ENCODE measurements at places on chromosomes 12 and 14.

DNA sequence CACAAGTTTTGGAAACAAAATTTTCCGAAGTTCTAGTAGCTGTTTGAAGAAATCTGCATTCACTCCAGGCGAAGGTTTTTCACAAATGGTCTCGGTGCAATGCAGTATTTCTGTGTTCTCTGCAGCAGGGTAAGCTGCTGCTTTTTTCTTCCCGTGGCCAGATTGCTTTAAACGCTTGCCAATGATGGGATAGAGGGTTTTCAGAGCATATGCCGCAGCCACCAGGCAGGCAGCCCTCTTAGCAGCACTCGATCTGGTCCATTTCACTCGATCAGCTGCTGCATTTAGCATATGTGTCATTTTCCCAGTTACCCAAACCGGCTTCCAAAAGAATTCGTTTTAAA is 315 bp downstream of the ABCD2 start:
- DNase-seq, result no peak

DNA sequence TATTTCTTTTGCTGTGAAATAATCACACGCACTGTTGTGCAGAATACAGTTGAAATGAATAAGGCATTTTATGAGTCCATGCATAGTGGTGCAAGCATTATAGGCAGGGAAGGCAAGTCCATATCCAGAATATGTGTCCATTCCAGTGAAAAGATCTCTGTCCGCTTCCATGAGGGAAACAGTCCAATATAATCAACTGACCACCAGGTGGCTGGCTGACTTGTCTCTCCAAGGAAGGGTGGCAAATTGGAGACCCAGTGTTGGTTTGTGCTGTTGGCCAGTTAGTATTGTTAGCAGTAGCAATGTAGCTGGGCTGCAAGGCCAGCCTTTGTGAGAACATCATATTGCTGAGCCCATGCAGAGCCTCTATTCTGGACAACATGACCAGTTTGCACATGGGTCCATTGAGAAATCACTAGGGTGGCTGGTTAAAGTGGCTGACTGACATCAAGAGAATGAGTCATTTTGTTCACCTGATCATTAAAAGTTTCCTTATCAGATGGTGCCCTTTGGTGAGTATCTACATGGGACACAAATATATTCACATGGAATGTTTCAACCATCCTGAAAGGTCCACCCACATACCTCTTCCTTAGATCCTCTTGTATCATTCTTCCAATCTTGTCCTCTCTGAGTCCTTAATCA is 17.3 kb upstream of the YAF2 start:
- DNase-seq, result no peak

GRCh38 chr14:61562321-61563161 is 132.8 kb upstream of the HIF1A start:
- no peak for DNase-seq

DNA sequence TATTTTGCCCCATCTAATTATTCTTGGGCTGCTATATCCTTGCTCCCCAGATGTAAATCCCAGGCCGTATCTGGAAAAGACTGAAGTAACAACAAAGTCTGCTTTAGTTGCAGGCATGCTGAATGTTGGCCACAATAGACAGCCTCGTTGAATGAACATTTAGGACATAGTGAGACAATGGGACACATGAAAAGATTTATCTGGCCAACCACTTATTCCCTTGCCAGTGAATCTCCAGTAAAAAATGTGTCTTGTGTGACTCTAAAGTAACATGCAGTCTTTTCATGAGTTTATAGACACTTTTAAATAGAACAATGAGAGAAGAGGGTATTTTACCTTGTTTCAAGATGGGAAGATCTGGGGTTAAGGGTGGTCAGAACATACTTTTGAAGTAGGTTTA is 60.2 kb upstream of the STXBP6 start:
- DNase-seq, result no peak

- no peak for DNase-seq
Observed at GRCh38 chr14:38042322-38042721, 165.4 kb upstream of the SSTR1 start.

DNA sequence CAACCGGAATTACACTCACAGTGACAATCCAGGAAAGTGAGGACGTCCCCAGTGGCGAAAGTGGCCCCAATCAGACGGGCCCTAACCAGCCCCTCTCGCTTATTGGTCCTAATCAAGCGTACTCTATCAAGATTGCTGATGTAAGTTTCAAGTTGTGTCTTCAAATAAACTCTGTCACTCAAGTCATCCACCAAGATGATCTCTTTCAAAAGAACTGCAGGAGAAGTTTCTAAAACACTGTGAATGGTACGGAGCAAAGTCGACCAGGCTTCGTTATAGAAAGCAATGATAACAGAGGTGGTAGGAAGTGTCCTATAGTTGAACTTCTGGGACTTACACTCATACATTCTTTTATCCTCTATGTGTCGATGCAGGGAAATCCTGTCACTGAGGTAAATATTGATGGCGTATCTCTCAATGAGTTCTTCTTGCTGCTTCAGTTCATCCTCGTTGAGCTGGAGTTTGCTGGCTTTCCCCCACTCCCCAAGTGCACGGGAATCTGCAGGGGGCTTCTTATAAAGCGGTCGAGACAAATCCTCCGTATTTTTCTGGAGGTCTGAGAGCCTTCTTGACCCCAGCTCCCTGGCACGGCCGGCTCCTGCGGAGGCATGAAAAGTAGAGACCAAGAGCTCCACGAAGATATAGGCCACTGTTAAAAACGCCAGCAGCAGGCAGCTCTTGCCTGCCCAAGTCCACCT is 604 bp downstream of the GALNT4 start:
- DNase-seq, result no peak

DNA sequence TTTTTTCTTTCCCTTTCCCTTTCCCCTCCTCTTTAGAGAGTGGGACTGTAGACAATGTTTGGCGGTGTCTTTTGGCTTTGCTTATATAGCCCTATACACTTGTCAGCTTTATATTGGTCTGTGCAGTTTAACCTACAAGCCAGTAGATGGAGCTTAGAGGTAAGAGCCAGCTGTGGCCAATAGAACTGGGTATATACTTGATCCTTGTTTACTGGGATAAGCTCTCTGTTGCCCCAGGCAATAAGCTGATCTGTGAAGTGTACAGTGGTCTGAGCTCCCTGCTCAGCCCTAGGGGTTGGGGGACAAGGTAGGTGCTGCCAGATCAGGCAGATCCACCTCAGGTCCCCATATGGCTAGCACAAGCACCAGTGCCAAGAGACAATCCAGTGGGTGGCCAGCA is 434.1 kb downstream of the NOVA1 start:
- DNase-seq, result no peak

- DNase-seq, result no peak
Observed at GRCh38 chr12:43578782-43579181, 26.8 kb upstream of the ADAMTS20 start.

DNA sequence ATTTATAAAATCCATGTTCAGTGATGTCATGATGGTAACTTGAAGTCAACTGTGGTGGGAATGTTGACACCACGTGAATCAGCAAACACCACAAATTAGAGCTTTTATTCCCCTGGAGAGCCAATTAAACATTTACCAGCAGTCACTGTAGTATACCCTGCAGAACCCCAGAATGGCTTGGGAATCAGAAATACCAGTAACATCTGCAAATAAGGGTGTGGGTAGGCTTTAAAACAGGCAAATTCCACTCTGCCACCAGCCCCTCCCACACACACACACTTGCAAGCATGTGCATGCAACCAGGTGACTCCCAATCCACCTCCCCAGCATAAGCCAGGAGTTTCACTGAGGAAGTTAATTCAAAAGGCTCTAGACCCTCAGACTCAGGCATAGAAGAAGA is 63.6 kb upstream of the TMEM263 start:
- DNase-seq, result no peak

DNA sequence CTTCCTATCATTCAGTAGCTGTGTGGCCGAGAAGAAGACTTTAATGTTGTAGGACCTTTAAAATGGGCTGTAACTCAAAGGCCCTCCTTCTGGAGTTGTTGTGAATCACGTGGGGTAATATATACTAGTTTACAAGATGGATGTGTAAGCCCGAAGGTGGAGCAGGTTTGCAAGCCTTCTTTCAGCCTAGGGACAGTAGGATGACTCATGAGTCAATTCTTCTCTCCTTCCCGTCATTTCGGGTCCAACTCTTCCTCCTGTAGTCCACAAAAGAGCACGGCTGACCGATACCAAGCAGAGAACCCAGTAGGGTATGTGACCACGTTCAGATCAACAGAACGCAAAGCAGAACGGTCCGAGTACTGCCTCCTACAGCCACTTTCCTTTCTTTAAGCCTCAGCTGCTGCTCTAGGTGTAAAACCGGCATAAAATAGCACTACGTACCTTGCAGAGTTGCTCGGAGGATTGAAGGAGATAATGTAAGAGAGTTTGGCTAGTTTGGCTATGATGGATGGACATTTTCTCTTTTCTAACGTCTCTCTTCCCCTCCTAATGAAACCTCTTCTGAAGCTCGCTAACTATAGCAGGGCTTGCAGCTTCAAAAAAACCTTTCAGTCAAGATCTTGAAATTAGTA is 1.3 kb upstream of the RASSF3 start:
- DNase-seq, result no peak

- DNase-seq, result no peak
Observed at GRCh38 chr12:46174919-46175318, 93.9 kb downstream of the SLC38A1 start.

- DNase-seq, result no peak
Observed at GRCh38 chr12:53700567-53700966, 24.7 kb upstream of the ATP5MC2 start.

DNA sequence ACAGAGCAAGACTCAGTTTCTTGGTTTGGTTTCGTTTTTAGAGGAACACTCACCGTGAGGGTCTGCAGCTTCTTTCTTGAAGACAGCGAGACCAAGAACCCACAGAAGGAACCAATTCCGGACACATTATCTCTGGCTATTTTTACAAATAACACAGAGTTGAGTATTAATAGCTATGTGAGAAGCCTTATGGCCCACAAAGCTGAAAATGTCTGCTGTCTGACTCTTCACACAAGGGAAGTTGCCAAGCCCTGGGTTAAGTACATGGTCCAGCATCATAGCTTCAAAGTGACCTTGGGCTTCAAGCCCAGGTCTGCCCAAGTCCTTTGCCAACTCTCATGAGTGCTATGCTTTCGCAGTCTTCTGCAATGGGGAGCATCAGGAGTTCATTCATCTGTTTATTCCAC is 2.6 kb upstream of the LGMN start:
- DNase-seq, result no peak
